ENCODE measurements at places on chromosomes 4 and X.

DNA sequence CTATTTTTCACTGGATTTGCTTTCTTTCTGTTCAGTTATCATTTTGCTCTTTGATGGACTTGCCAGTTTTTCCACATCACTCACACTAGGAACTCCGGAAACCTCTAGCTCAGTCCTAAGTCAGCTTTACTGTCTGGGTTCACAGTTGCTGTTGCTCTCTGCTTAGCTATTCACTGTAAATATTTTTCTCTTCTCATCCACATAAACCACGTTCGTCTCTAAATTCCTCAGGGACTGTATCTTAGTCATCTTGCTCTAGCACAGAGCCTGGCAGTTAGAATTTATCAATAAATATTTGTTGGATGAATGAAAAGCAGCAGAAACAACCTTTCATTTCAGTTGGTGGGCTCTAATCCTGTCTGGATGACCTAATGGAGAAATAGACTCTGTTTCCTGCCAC lies 119.4 kb upstream of the DMD start:
- no peak for DNase-seq

DNA sequence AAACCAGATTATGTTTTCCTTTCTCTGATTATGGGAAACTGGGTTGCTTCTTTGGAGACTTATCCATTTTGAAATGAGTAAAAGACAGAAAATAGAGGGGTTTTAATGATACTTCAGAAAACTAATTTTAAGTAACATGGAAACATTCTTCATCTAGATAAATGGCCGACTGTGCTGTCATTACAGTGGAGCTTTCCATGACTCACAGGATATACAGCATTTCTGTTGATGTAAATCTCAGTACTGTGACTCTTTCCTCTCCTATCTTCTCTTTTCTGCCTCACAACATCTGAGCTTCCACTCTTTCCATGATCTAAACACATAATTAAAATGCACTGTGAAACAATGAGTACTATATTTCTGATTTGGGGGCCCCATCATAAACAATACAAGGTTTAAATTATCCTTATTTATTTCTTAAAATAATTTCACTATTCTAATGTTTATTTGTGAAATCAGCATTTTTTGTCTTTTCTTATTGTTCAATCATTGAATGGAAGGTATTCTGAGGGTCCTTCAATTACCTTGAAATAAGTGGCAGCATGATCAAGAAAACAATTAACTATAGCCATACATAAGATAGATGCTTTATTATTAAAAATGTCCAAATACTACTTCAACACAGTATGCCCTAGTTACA lies 19.3 kb downstream of the SEC24D start:
- no peak for DNase-seq

DNA sequence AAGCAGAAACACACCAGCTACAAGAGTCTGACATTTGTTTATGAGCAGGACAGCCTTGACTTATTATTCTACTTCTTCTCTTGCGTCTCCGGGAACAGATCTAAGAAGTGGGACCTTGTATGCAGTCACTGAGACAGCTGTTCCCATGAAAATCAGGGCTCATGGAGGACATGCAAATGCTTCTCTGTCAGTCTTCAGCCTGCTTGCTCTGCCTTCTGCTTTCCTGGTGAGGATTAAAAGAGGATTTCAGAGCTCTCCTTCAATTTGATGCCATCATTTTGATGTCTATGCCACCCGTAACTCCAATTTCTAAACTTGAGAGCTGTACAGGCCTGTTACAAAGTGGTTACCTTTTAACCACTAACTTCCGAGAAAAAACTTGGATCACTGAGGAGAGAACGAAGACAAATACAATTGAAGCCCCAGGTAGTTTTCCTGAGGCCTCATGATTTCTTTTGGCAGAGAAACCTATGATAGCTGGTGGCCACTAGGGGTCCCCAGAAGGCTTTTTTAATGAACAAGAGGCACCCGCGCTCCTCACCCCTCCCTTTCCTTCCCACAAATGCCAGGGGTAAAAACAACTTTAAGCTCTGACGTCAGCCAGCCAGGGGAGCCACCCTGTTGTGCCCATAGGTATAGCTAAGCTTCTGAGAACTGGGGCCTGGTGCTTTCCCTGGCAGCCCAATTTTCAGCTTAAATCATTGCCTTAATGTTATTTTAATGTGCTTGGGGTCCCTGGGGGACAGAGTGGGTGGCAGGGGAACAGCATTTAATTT lies 97.0 kb downstream of the DDIT4L start:
- DNase-seq, result peak; percentile 70

GRCh38 chr4:108850219-108850649 lies 87.4 kb upstream of the ETNPPL start:
- no peak for DNase-seq

GRCh38 chrX:45622042-45622423 lies 421.4 kb upstream of the DIPK2B start:
- DNase-seq, result no peak

GRCh38 chrX:11172415-11172814 lies 61.3 kb downstream of the HCCS start:
- DNase-seq, result no peak

DNA sequence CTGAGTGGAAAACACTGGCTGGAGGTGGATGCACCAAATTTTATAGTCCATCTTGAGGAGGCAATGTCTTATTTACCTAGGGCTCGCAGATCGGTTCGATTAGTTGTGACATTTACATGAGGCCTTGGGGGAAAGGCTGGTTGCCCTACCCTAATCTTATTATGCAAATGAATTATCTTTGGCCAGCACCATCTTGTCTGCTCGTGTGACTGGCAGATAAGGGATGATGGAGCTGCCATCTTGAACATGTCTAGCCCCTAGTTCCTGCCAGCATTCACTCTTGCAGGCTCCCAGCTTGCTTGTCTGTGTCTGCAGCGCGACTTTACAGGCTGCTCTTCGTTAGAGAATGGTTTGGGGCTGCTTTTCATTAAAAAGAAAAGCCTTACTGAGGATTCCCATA lies 61.9 kb downstream of the SEC24B start:
- no peak for DNase-seq

- DNase-seq, result no peak
These were observed 10.2 kb upstream of the TMEM185A start for GRCh38 chrX:149641835-149642234.

- DNase-seq, result no peak
These were observed 92.6 kb downstream of the CCSER1 start for GRCh38 chr4:90219822-90220221.

DNA sequence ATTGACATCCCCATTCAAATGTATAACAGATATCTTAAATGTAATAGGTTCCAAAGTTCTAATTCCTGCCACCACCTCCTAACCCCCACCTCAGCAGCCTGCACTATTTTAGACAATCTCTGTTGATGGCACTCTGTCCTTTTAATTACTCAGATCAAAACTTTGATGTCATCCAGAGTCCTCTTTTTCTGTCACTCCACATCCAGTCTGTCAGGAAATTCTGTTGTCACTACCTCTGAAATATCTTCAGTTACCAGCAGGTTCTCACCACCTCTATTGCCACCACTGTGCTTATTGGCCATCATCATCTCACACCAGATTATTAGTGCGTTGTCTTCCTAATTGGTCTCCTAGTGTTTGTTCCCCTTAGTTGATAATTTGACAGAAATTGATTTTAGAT lies 76.2 kb downstream of the PTPN13 start:
- no peak for DNase-seq

GRCh38 chrX:57651169-57651919 lies 28.7 kb downstream of the NLRP2B start:
- DNase-seq, result no peak

DNA sequence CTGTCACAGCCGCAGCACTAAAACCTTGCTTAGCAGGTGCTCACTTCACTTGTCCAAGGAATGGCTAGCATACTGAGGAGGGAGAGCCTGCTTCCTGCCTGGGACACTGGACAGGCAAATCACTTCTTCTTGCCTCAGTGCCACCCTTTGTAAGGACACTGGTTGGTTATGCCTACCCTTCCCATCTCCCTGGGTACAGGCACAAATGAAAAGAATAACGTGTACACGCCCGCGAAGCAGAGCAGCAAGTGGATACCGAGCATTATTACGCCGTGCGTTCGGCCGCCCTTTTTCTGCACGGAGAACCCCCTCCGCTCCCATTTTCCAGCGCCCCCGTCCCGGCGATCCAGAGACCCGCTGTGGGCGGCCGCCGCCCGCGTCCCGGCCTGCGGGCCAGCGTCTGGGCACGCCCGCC lies 338 bp upstream of the KLHL2 start:
- DNase-seq, result no peak

DNA sequence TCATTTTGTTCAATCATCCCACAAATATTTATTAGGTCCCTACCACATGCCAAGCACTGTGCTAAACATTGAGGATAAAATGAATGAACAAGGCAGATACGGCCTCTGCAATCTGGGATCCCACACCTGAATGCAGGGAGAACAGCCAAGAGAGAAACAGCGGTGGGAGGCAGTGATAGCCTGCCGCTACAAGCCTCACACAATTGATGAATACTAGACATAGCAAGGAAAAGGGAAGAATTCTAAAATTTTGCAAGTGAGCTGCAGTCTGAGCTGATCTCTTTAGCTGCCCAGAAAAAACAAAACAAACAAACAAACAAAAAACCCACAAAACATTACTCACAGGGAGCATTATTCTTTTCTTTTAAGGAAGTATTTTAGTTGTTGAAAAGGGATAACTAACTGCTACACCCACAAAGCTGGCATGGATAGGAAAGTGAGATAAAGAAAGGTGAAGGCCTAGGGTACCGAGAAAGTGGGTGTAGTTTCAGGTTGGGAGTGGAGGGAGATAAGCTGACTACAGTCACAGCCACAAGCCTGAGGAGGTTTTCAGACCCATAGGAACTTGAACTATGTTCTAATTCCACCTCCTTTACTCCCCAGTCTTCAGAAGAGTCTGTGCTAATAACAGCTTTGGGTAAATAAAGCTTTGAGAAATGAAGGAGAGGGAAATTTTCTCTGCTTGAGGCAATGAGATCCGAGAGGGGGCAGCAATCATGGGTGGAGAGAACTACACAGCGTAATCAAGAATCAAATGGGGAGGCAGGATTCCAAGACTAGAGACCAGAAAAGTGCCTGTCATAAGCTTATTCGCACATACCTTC lies 85.4 kb downstream of the SH3RF1 start:
- DNase-seq, result no peak

GRCh38 chr4:146243141-146243882 lies 29.0 kb downstream of the REELD1 start:
- peak; percentile 46 for DNase-seq

- DNase-seq, result no peak
These were observed 120.2 kb upstream of the ADGRL3 start for GRCh38 chr4:61079976-61080375.

- no peak for DNase-seq
These were observed 881.0 kb downstream of the PCDH18 start for GRCh38 chr4:136651278-136651667.

DNA sequence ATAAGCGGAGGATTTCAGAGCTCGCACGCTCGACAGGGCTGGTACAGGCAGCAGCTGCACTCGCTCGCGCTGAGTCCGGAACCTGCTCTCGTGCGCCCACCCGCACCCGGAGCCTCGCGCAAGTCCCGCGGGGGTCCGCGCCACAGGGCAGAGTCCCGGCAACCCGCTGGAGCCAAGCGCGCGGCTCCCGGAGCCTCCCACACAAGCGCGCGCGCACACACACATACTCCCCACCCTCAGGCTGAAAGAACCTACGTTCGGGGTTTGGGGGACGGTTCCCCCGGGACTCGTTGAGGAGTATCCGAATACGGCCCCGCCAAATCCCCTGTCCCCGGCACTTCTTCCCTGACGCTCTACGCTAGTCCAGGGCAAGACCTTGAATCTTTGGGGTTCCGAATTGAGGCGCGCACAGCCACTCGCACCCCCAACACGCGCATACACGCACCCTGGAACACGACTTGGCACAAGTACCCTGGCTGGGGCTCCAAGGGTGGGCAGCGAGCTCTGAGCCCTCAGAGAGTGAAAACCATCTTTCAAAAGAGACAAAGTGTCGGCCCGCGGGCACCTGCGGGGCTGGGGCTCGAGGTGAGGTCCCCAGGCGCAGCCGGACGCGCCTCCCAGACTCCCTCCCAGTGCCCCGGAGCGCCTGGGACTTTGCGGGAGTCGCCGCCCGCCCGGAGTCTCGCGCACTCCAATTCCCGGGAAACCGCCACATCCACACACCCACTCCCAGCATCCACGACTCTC lies 952 bp downstream of the ANOS1 start:
- DNase-seq, result no peak

GRCh38 chrX:63657821-63658220 lies 127.2 kb downstream of the ARHGEF9 start:
- no peak for DNase-seq

DNA sequence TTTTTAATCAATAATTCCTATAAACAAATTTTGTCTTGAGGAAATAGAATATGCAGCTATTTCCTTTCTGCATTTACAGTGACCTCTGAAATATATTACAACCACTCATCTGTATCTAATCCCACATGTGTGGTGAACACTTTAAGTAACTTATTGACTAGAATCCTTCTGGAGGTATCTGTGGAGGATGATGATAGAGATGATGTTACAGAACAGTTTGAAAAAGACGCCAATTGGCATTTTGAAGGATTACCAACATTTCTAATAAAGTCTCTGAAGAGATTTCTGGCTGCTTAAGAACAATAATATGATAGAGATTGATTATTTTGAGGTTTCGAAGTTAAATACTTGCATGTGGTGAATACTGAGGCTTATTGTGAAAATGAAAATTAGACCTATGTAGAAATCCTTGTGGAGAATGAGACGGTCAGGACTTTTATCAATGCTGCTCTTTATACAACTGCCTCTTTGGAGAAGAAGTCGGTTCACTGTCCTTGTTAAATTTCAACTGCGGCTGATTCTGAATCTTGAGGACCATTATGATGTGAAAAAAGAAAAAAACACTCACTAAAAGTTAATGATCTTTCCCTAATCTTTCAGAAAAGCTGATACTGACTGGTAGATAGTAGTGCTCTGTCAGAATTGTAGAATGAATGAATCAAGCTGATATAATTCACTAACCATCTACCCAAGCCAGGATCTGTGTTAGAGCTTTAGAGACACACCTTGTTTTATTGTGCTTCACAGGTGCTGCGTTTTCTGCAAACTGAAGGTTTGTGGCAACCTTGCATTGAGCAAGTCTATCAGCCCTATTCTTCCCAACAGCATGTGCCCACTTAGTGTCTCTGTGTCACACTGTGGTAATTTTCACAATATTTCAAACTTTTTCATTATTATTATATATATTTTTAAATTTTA lies 204.7 kb downstream of the SPRY1 start:
- no peak for DNase-seq

DNA sequence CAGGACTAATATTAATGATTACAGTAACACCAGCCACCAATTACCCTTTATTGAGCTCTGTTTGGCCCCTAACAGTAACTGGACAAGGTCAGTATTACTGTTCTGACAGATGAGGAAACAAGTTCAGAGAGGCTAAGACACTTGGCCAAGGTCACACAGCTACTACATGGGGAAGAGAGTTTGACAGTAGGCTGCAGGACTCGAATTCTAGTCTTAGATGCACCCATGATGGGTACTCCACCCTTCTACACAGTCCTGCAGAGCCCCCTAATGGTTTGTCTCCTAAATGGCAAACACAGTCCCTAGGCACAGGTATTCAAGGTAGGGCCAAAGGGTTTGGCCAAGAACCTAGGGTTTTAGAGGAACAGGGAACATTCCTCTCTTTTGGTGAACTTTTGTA lies 93.9 kb downstream of the NSUN7 start:
- DNase-seq, result no peak

Data from stimulated activated CD8-positive, alpha-beta memory T cell treated with anti-CD3 and anti-CD28 coated beads, Interleukin-4, amount 100 ng/mL, for 4 hours (primary cell).